ENCODE measurements at places on chromosomes 4 and X.
A peak's percentile ranks its signal among the peaks of the same experiment; 100 is the strongest.

DNA sequence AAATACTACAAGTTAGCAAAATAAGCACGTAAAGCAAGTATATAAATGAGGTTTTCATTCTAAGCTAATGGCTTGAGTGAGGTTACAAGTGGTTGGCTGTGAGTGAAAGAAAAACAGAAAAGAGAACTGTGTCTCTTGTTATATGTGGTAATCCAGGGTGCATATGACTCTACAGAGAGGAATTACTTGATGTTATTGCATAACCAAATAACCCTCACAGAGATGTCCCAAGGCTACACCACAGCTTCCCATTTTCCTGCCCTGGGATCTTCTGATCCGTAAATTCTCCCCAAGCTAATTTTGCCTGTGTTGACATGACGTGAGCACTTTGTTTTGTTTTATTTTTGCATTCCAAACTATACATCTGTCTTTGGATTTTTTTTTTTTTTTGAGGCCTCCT is 470.0 kb upstream of the INTU start:
- DNase-seq: no peak

- no peak for DNase-seq
These were observed 30.8 kb downstream of the BLOC1S4 start for GRCh38 chr4:6746721-6747293.

DNA sequence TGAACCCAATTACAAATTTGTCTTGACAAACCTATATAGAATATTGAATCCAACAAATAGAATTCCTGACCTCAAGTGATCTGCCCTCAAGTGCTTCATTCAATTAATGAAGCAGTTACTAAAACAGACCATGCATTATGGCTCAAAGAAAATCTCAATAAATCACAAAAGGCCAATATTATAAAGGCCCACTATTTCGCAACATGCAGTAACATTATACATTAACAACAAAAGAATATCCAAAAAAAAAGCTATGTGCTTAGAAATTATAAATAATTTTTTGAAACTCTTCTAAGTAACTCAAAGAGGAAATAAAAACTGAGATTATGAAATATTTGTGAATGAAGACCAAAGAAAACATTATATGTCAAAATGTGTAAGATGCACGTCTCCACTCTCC is 177.7 kb downstream of the ZNF674 start:
- no peak for DNase-seq

DNA sequence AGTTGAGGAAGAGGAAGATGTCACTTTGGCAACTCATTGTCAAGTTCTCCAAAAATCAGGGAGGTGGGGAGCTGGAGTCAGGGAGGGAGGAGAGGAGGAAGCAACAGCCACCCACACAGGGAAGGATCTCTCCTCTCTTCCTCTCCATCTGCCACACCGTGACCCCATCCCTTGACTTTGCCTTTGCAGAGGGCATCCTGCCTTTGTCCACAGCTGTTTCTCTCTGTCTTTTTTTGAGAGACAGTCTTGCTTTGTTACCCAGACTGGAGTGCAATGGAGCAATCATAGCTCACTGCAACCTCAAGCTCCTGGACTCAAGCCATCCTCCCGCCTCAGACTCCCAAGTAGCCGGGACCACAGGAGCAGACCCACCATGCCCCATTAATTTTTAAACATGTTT is 276.0 kb downstream of the SHOX start:
- no peak for DNase-seq

- no peak for DNase-seq
These were observed 112.3 kb downstream of the NYX start for GRCh38 chrX:41559235-41560052.

GRCh38 chrX:139554991-139555675 is 24.6 kb downstream of the F9 start:
- DNase-seq: no peak

DNA sequence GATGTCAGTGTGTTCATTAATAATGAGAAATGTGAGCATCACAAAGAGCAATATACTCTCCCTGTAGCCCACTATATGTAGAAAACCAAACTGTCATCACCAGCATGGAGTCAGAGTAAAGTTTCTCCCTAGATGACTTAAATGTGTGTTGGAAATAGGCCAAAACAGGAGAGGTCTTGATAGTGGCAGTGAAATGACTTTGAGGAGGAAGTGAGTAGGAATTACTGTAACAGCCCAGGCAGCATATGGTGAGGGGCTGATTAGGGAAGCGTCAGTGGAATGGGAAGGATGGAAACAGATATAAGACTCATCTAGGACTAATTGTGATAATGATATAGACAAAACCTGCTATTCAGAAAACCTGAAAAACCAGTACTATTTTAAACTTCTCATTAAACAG is 83.9 kb downstream of the ATXN3L start:
- no peak for DNase-seq

DNA sequence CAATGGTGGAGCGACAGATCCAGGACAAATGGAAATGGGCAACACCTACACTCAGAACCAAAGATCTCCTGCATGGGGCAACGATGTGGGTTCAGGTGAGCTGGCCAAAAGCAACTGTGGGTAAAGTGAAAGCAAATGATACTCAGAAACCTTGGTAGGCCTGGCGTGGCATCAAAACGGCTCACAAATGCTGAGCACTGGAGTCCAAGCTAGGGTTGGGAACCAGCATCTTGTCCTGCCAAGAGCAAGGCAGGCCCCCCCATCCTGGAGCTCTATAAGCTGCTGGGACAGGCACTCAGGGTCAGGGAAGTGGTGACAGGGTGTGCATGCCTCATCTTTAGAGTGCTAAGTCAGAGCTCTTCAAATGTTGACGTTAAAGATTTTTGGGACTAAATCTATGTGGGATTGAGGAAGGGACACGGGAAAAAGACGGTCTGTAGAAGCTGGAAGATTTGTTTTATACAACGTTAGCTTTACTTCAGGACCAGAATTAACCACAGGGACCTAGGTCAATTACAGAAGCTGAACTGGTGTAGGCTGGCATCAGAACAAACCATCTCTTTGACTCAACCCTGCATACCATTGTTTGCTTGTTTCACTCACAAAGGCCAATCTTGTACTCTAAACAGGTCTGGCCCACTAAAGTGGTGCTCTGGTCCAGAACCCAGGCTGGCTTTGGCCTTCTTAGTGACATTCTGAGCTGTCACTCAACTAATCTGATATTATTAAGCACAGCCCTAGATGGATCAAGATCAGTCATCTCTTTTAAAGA is 10.7 kb downstream of the ATP8A1 start:
- no peak for DNase-seq

DNA sequence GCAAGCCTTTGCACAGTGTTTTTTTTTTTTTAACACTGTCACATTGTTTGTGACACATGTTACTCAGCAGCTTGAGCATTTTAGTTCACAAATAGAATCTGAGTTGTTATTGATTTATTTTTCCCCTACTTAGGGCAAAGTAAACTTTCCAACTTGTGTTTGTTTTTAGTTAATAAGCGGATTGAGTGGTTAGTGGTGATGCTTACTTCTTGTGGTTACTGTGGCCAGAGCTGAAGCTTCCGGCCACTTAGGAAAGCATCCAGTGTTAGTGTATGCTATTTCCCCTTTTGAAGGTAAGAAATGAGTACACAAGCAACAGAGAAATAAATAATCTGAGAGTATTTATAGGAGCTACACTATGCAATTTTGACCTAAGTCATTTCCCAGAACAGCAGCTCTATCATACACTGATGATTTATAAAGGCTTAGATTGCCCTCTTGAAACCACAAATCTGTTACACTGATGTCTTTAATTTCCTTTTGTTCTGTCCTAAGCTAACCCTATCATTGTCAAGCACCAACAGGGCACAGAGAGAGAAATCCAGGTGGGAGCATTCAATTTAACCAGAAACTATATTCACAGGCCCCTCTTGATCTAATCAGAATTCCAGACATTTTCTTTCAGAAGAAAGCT is 2464.6 kb downstream of the PCDH7 start:
- no peak for DNase-seq

DNA sequence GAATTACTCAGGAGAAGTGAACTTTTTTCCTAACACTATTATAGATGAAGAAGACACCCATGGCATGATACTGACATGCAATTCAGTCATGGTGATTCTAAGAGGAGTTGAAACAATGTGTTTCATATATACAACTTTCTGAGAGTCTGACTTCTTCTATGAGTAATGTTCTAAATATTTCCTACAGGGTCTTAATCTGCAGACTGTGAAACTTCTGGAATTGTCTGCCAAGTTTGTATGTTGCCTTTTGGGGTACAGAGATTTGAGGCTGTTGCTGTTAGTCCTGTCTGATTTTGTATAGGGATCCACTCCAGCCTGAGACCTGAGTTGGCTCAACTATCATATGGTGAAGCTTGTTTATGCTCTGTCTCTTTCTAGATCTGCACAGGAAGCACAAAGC is 160.6 kb upstream of the GATB start:
- no peak for DNase-seq

DNA sequence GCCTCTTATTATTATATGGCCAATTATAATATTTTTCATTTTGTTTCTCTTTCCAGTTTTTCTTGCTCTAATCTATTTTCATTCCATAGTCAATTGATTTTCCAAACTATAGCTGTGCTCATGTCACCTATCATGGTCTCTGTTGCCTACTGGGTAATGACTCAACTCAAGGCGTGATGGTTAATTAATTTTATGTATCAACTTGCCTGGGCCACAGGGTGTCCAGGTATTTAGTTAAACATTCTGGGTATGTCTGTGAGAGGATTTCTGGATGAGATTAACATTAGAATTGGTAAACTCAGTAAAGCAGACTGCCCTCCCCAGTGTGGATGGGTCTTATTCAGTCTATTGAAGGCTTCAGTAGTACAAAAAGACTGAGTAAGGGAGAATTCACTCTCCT is 9.9 kb downstream of the FHIP1A start:
- no peak for DNase-seq

- DNase-seq: no peak
These were observed 94.5 kb downstream of the EGF start for GRCh38 chr4:110007217-110007616.

- DNase-seq: no peak
These were observed 50.2 kb downstream of the SUPT20HL1 start for GRCh38 chrX:24410514-24411189.

DNA sequence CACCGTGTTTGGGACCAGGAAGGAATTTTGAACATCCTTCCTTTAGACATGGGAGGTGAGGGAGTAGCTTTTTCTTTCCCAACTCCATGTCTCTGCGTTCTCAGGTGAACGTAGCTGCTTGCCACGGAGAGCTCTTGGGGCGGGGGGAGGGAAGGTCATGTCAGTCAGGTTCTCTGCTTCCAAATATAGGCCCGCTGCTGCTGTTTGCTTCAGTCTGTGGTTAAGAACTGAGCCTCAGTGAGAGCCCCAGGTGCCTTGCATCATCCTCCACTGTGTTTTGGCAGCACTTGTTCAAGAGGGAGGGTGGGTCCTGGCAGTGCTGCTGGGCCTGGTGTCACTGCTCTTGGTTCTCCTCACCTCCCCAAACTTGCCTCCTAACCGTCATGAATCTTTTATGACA is 46.5 kb downstream of the HADH start:
- peak; percentile 50 for DNase-seq

- DNase-seq: no peak
These were observed at the start of gene PWWP3B for GRCh38 chrX:106168107-106168506. PWWP3B (plus strand) TSS chrX:106168305; CDS start chrX:106205433, 37,128 bp downstream.

DNA sequence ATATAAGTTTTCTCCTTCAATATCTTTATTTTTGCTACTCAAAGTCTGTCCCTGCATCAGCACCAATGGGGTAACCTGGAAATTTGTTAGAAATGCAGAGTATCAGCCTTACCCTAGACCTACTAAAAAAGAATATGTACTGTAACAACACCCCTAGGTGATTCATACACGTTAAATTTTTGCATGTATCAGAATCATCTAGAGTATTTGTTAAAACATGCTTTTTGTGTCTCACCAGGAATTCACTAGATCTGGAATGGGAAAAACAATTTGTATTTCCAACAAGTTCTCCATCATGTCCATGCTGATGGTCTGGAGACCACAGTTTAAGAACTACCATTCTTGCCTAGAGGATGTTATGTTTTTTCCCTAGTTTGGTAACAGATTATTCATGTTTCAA is 196.0 kb upstream of the EDNRA start:
- DNase-seq: no peak

DNA sequence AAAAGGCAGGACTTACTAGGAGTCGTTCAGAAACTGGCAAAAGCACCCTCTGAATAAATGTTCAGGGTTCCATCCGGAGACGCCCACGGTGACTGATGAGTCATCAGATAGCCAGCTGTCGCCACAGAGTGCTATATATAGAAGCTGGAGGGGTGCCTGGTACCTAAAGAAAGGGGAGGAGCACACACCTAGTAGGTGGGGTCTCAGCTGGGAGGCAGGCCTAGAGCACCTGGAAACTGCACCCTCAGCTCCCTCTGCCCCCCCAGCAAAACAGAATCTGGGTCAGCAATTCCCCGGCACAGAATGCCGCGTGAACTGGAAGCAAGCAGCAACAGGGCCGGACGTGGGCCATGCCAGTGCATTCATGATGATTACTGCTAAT is 242.0 kb downstream of the BCOR start:
- peak; percentile 69 for DNase-seq

DNA sequence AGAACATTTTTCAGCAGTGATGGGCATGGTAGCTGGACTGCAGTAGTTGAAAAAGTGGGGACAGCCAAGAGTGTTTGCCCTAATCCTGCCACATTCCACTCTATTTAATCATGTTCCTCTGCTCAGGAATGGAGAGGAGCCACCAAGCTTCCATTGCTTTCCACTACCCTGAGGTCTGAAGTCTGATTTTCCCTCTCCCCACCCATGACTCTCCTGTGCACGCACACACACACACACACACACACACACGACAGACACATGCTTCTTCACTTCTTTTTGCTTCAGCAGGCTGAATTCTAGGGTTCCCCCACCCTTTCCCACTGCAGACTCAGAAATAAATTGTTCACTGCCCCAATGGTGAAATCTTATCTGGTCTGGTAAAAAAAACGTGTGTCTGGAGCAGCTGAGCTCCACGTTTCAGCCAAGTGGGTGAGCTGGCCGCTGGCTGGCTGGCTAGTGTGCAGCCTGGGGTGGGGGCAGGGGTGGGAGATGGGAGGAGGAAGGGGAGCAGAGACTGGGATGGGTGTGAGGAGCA is 142.7 kb upstream of the NALF2 start:
- no peak for DNase-seq

DNA sequence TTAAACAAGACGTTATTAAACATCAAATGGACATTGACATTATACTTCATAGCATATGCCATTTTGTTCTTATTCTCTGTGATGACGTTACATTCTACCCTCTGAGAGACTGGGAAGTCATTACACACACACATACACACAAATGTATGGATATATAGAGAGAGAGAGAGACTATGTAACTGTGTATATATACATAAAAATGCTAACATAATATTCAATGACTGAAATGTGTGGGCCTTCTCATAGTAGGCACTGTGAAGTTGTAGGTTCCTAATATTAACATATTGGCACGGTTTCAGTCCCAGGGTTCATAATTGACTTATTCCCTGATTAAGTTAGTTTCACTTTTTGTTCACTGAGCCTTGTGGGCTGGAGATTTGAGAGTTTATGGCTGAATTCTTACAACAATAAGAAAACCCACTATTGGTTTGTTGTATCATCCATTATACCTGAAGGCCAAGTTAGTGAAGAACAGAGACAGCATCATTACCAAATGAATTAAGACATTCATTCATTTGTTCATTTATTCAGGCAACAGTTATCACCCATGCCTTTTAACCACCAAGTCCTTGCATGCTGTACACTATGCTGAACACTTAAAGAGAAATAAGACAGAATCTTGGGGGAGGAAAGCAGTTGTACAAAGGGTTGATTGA is 68.5 kb downstream of the GAB1 start:
- DNase-seq: no peak

- DNase-seq: no peak
These were observed 16.5 kb downstream of the SH3KBP1 start for GRCh38 chrX:19870710-19871490.

GRCh38 chr4:89640620-89641366 is 196.2 kb downstream of the SNCA start:
- DNase-seq: no peak

- no peak for DNase-seq
These were observed 17.2 kb downstream of the BTK start for GRCh38 chrX:101368800-101369199.
